Heart left ventricle (tissue), 16 donors: ENCODE measurements at places on chromosomes 13 and 19. TPM values are rescaled to one million over a fixed set of nuclear protein-coding genes. Genes with fewer than 3 reads are reported as not detected.

GRCh38 chr13:94825507-94825906, 113.2 kb upstream of the SOX21 start:
- peak; percentile 49 for DNase-seq

DNA sequence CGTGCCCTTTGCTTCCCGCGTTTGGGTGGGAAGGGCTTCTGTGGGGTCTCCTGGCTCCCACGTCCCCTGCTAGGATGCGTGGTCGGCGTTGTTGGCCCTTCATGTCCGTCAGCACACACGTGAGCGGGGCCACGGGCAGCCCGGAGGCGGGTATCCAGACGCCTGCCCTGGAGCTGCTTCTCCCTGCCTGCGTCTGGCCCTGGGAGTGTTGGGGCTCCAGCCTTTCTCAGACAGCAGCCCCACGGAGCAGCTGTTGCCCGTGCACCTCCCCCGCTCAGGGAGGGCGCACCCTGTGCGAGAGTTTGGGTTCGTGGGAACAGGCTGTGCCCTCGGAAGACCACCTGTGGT, 14.5 kb downstream of the DAZAP1 start:
- DNase-seq = no peak

DNA sequence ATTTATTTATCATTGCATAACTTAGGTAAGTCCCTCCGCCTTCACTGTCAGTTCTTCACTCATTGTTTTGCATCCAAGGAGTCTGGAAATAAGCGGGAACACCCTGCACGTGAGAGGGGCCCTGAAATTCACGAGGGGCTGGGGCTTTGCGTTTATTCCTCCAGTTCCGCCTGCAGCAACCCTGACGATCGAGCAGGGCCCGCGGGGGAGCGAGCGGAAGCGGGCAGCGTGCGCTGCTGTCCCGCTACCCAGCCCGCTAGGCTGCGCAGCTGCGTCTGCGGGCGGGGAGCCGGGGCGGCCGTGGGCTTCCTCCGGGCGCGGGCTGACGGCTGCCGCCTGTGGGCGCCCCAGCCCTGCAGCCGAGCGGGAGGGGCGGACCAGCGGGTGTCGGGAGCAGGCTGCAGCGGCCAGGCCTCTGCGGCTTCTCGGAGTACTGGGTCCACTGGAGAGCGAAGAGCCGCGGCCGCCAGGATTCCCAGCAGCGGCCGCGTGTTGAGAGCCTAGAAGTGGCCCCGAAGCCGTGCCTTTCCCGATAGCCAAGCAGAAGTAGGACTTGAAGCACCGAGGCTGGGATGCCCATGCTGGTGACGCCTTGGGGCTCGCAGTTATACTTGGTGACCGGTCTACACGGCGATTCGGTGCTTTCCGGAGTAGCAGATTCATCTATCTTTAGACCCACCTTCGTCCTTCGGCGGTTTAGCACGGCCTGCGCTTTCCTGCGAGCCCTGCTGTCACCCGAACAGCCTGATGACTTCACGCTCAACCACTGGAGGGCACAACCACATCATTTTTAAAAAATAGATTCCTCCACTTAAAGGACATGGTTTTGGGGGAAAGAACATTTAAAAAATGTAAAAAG, 32.9 kb upstream of the SACS start:
- peak; percentile 78 for DNase-seq

DNA sequence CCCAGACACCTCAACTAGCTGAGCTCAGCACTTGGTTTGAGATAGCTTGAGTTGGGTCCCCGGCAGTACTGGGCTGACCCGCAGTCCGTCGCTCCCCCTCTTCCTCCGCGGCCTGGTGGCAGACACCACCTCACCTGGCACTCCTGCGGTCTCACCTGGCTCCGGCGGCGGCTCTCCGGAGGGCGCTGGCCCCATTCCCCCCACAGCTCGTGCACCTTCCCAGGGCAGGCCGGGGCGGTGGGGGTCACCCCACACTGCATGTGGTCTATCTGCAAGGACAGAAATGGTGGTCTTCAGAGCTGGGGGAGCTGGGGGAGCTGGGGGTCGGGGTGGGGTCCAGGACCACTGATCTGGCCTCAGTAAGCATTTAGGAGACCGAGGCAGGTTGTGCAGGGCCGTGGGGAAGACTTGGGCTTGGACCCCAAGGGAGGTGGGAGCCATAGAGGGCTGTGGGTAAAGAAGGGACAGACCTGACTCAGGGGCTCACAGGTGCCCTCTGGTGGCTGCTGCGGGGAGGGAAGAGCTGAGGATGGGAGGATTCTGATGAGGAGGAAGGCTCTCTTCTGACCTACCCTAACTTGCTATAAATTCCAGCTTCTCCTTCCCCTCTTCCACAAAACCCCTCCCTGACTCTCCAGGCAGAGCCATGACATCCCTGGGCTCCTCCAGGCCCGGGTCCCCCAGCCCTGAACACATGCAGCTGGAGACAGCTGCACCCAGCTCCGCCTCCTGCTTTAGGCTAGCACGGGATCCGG, 6.7 kb upstream of the PLIN4 start:
- peak; percentile 47 for DNase-seq

DNA sequence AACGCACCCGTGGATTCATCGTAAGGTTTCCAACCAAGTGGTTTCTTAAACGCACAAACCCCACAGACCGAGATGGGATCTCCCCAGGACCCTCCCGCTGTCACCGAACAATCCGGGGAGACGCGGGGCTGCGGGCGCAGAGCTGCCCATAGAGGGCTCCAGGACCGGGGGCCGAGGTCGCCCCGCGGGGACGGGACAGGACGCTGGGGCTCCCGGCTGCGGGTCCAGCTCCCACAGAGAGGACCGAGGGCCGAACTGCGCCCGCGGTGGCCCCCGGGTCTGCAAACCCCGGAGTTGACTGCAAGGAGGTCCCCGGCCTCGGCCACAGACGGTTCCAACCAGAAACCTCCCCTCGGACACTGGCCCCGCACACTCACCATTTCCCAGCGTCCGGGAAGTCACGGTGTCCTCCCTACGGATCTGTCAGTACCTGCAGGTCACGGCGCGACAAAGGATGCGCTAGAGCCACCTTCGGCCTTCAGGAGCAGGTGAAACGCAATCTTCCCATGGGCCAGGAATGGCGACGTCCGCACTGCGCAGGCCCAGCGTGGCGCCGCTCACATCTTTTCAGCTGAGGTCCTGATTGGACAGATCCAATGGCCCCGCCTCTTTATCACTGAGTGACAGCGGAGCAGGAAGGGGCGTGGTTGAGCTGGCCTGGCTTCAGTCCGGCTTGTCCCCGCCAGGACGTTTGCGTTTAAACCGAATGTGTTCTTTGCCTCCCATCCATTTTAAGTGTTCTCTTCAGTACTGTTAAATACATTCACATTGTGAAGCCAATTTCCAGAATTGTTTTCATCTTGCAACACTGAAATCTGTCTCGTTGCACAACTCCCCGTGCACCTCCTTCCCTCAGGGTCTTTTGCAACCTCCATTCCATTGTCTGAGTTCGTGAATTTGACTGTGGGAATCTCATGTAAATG, at the start of gene ZNF14:
TSS of gene ZNF14 (minus strand) at position 534 of the 923 bp plus-strand sequence. CDS start at position 380, 154 bp downstream.
- peak; percentile 95 for DNase-seq

DNA sequence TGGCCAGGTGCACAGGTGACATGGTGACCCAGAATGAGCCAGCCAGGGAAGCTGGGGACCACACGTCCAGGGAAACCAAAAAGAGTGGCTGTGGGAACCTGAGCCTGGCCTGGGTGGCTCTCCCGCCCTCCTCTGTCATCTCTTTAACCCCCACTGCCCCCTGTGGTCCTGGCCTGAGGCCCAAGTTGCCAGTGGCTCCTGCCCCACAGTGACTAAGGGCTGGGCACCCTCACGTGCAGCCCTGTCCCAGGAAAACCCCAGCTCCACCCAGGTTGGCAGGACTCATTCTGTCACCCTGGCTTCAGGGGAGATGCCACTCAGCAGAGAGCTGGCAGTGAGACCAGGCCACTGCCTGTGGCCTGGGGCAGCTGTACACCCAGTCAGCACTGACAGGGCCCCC, 30.6 kb upstream of the ISYNA1 start:
- DNase-seq = peak; percentile 62

The NCCRP1 gene
- not detected for total RNA-seq

The TPP2 gene
- total RNA-seq = 26.5 TPM

The SBSN gene
- total RNA-seq = not detected

The C19orf85 gene
- not detected for total RNA-seq

GRCh38 chr13:99553033-99553432, 51.8 kb downstream of the TM9SF2 start:
- no peak for DNase-seq

DNA sequence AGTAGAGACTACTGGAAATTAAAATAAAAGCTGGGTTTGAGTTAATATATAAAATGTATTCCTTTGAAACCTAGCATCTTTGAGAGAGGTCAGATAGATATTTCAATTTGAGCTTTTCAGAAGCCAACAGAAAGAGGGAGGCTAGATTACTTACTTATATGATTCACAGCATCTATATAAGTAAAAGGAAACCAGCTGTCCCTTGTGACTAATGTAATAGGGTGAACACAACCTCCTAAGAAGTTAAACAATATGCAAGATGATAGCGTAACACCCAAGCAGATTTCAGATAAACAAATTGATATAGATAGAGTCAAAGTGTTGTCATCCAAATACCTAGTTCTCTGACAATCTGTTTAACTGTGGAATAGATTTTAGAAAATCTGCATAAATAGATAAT, 393.5 kb upstream of the GPC6 start:
- no peak for DNase-seq

GRCh38 chr19:13796301-13797057, 1.2 kb downstream of the ZSWIM4 start:
- DNase-seq = peak; percentile 79

DNA sequence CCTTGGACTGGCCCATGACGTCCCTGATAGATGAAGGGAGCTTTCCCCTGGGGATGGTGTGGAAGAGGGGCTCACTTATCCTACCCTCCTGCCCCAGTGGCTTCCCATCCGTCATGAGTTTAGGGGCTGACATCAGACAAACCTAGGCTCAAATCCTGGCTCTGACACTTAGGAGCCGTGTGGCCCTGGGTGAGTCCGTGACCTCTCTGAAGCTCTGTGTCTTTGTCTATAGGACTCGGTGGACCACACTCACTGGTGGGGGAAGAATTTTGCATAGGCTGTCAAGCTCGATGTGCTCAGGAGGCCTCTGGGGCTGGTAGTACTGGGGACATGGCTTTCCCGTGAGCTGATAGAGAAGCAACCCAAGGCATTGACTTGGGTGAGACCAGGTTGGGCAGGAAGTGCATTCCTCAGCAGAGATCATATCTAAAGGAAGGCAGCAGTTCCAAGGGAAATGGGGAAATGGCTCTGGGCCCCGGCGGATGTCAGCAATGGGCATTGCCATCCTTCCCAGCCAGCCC, 17.4 kb upstream of the AP1M2 start:
- peak; percentile 59 for DNase-seq

DNA sequence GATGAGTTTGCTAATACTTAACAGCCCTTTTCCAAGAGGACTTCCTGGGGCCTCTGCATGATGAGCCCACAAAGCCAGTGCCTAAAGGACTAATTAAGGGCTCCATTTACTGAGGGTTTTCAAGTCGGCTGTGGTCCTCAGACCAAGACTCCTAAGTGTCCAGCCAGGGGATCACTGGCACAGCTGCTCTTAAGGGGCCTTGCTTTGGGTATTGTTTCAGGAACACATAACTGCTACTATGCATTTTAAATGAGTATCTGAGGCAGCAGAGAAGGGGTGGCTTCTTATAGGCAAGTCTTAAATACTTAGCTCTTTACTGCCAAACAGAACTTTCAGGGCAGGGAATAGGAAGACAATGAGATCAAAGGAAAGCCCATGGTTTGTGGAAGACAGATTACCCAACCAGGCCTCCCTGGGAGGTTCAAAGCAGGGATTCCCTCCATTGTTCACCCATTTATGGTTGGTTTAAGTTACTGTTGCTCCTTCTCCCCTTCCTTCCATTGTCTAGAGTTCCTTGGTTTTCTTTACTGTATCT, 61.9 kb downstream of the TNFRSF19 start:
- no peak for DNase-seq

The FGF21 gene
- total RNA-seq = not detected

DNA sequence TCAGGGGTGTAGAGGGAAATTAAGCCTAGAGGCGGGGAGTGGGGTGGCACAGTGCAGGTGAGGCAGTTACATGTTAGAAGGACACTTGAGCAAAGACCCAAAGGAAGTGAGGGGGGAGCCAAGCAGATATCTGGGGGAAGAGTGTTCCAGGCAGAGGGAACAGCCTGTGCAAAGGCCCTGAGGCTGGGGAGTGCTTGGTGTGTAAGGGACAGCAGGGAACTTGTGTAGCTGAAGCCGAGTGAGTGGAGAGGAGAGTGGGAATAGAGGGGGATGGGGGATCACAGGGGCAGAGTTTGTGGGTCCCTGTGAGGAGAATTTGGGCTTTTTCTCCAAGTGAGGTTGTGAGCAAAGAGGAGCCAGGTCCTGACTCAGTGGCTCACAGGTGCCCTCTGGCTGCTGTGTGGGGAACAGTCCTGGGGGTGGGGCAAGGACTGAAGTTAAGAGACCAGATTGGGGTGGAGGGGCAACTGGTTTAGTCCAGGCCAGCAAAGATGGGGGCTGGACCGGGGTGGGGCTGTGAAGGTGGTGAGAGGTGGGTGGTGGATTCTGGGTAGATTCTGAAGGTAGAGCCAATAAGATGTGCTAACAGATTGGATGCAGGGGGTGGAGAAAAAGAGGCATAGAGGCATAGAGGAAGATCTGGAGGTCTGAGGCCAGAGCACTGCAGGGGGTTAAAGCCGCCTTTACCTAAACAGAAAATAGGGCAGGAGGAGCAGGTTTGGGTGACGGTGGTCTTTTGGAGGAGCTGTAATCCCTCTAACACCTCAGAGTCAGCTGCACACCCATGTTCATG, 75.3 kb downstream of the CACNA1A start:
- no peak for DNase-seq

GRCh38 chr13:21979161-21979806, 308.4 kb downstream of the FGF9 start:
- DNase-seq = no peak

The KLHL1 gene
- not detected for total RNA-seq

DNA sequence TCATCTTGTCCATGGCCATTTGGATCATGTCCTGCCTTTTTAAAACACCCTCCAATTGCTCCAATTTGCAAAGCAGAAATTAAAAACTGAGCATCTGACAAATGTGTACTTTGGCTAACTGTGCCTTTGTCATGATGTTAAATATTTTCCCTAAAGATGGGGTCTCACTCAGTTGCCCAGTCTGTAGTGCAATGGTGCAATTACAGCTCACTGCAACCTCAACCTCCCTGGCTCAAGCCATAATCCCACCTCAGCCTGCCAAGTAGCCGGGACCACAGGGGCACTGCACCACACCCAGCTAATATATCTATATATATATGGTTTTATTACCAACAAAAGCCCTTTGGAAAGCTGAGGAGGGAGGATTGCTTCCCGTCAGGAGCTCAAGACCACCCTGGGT, 782.7 kb downstream of the UQCRFS1 start:
- DNase-seq = no peak

The OLFM2 gene
- 3.3 TPM for total RNA-seq
